Fibroblast of skin of right biceps (primary cell): ENCODE measurements at places on chromosomes 3 and 15.
A peak's percentile ranks its signal among the peaks of the same experiment; 100 is the strongest.

DNA sequence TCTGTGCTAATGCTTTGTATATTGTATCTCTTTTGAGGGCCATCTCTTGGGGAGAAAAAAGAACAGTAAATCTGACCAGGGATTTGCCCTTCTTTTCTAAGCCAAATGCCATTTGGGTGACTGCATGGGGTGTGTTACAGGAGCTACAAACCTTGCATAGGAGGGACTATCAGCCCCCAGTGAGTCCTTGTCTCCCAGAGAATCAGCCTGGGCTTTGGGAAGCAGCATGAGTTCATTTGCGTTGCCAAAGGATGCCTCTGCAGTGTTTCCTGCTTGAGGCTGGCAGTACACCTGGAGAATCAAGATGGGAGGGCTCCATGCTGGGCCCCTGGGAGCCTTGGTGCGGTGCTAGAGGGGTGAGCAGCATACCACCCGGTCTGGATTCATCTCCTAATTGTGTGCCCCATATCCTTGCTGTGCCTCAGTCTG is 49.6 kb upstream of the POLG start:
- no peak for DNase-seq

DNA sequence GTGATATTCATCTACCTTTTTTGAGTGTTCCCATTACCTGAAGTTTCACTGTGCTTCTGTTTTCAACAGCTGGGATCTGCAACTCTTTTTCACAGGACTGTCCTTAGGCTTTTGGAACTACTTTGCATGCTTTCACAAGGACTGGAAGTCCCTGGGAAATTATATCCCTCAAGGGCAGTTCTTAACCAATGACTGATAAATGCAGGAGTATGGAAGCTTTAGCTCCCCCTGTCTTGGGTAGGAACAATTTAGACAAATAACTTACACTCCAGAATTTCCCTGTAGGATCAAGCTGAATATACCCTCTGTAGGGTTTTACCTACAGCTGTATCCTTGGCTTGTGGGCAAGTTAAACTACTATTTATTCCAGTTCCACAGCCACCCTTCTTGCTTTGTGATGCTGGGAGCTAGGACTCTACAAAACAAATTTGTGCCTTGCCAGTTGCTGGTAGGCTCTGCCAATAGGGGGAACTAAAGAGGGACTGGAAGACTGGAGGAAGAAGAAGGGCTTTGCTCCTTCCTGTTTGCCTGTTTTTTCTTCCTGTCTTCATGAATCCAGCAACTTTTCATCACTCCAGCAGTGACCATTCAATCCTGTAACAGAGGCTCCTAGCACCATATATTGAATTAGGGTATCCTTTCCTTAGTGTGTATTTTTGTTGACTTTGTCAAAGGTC is 6.8 kb upstream of the ZNF280D start:
- DNase-seq, result no peak

DNA sequence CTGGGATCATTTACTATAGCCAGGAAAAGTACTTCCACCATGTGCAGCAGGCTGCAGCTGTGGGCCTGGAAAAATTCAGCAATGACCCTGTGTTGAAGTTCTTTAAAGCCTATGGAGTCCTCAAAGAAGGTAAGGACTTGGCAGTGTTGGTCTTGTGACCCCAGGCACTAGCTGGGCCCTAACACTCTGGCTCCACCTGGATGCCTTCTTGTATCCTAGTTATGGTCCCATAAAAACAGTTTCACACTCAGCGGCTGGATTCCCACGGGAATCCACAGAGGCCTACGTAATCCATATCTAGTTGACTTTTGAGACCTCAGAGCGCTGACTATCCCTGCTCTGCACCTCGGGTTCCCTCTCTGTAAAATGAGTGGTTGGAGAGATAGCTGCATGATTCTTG is 1.6 kb downstream of the TTC21A start:
- no peak for DNase-seq

- no peak for DNase-seq
These were observed 10.3 kb upstream of the LRRC34 start for GRCh38 chr3:169822983-169823382.

DNA sequence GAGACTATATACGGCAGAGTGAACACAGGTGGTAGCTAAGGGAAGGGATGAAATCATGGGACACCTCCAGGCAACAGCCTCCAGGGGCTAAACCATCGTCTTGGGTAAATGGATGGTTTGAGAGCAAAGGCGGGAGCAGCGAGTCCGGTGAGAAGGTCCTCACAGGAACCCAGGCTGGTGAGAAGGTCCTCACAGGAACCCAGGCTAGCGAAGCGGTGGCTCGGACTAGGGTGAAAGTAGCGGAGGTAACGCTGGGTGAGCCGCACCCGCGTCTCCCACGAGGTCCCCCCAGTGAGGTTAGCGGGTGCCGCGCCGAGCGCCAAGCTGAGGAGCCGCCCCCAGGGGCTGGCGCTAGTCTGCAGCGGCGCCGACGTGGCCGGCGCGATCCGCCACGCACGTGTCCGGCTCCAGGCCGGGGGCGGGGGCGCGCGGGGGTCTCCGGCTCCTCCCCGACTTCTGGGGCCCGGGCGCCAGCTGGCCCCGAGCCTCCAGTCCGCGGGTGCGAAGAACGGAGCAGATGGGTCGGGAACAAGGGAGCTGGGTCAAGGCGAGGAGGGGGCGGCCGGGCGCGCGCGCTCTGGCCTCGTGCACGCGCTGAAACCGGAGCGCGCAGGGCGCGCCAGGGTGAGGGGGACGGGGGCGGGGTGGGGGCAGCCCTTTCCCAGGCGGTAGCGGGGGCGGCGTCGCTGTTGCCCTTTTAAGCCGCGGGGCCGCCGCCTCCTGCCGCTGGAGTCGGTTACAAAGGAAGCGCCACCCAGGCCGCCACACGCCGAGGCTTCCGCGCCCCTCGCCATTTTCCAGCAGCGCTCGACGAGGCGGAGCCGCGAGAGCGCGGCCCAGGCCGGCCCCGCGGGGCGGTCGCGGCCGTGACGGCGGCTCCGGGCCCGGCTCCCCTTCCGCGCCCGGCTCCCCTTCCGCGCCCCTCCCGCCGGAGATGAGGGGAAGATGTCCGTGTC is at the start of gene UBE2Q2:
Gene UBE2Q2, plus strand, starts transcription at position 726 of the 956 bp plus-strand sequence. Its CDS starts 220 bp downstream, at position 946.
- DNase-seq, result peak; percentile 83

DNA sequence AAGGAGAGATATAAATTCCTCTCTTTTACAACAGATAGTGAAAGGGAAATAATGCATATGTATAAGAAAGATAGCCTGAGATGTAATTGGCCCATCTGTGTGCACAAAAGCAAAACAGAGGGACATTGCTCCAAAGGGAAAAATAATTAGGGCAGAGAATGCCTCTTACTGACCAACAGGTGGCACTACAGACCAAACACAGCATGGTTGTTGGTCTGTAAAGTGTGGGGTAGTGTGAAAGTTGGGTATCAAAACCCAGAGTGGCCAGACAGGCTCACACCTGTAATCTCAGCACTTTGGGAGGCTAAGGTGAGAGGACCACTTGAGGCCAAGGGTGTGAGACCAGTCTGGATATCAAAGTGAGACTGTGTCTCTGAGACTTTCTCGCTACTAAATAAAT is 4.5 kb upstream of the TLNRD1 start:
- DNase-seq, result no peak

GRCh38 chr3:179069762-179070390 is 1.7 kb downstream of the ZMAT3 start:
- DNase-seq, result no peak

- DNase-seq, result no peak
These were observed 46.7 kb downstream of the ANXA2 start for GRCh38 chr15:60351066-60351465.

GRCh38 chr15:54289590-54290136 is 311.4 kb downstream of the UNC13C start:
- no peak for DNase-seq

- no peak for DNase-seq
These were observed 83.4 kb downstream of the SLC9A9 start for GRCh38 chr3:143764840-143765239.

- DNase-seq, result no peak
These were observed 21.6 kb upstream of the VGLL4 start for GRCh38 chr3:11665331-11665730.

GRCh38 chr3:2765002-2765579 is 345.1 kb downstream of the IL5RA start:
- DNase-seq, result peak; percentile 1

DNA sequence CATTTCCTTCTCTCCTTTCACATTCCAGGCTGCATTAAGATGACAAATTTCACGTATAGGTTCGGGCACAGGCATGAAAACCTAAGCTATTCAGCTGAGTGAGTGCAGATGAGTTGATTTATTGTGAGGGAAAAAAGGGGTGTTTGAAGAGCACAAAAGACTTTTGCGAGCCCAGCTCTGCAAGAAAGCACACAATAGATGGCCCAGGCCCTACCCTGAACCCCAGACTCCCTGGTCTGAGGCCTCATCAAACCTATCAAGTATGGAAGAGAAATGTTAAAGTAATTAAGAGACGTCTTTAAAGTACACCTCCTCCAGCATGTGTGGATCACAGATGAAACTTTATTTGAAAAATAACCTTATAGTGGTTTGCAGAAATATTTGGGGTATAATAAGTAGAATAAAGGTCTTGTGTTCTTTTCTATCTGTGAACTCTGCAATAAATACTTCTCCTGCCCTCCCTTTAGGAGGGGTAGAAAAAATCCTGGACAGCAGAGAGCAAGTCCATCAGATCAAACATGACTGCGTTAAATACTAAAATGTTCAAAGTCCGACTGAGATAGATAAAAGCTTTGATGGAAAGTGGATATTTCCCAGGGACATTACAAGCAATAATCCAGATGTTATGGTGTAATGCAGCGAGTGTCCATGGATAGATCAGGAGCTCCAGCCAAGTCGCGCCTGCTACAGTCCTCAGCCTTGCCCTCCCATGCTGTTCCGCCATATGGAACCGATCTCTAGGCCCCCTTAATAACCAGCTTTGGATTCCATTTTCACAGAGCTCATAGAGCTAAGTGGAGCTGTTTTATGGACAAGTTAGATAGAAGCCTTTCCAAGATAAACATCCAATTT is 121.5 kb downstream of the MCTP2 start:
- DNase-seq, result peak; percentile 8

DNA sequence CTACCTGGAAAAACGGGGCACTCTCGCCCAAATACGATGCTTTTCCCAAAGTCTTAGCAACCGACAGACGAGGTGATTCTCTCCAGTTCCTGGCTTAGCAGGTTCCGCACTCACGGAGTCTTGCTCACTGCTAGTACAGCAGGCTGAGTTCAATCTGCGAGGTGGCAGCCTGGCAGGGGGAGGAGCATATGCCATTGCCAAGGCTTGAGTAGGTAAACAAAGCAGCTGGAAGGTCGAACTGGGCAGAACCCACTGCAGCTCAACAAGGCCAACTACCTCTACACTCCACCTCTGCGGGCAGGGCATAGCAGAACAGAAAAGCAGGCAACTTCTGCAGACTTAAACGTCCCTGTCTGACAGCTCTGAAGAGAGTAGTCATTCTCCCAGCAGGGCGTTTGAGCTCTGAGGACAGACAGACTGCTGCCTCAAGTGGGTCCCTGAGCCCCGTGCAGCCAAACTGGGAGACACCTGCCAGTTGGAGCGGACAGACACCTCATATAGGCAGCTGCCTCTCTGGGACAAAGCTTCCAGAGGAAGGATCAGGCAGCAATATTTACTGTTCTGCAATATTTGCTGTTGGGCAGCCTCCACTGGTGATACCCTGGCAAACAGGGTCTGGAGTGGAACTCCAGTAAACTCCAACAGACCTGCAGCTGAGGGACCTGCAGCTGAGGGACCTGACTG is 73.4 kb upstream of the CADM2 start:
- DNase-seq, result no peak

DNA sequence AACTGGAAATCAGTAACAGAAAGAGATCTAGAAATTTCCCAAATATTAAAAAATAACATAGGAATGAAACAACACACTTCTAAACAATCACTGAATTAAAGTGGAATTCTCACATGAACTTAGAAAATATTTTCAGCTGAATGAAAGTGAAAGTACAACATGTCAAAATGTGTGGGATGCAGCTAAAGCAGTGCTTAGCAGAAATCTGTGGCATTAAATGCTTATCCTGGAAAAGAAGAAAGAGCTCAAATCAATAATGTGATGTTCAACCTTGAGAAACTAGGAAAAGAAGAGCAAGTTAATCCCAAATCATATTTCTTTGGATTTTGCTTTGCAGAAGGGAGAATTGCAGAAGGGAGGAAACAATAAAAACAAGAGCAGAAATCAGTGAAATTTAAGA is 98.2 kb upstream of the NR2E3 start:
- DNase-seq, result no peak

DNA sequence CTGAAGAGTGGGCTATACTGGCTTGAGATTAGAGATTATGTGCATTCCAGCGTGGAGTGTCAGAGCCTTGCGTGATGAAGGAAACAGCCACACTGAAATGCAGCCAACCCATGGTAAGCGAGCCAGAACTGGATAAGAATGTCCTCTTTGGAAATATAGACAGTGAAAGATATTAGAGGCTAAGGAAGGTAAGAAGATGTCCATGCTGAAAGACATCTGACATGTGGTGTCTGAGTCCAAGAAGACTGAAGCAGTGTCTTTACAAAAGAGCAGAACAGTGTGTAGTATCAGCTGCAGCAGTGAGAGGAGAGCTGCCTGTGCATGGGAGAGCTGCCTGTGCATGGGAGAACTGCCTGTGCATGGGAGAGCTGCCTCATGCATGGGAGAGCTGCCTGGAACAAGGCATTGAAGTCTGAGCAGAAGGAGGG is 672.2 kb downstream of the DIPK2A start:
- DNase-seq, result peak; percentile 63

GRCh38 chr3:4985330-4986174 is 6.3 kb downstream of the BHLHE40 start:
- DNase-seq, result peak; percentile 68

- no peak for DNase-seq
These were observed 10.0 kb upstream of the ATP2B2 start for GRCh38 chr3:10515396-10515795.

DNA sequence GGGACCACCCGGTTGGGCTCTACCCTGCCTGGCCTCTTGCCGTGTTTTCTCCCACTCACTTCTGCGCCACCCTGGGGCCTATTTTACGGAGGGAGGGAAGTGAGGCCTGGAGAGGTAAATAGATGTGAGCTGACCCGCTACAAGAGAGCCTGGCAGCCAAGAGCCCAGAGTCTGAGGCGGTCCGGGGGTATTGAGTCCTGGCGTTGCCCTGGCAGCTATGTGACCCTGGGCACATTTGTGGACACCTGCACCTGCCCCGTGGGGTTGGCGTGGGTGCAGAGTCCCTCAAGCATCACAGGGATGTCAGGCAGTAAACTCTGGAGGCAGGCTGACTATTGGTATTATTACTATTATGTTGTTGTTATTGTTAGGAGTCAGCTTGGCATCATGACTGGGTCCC is 85.7 kb downstream of the FBLN2 start:
- no peak for DNase-seq

DNA sequence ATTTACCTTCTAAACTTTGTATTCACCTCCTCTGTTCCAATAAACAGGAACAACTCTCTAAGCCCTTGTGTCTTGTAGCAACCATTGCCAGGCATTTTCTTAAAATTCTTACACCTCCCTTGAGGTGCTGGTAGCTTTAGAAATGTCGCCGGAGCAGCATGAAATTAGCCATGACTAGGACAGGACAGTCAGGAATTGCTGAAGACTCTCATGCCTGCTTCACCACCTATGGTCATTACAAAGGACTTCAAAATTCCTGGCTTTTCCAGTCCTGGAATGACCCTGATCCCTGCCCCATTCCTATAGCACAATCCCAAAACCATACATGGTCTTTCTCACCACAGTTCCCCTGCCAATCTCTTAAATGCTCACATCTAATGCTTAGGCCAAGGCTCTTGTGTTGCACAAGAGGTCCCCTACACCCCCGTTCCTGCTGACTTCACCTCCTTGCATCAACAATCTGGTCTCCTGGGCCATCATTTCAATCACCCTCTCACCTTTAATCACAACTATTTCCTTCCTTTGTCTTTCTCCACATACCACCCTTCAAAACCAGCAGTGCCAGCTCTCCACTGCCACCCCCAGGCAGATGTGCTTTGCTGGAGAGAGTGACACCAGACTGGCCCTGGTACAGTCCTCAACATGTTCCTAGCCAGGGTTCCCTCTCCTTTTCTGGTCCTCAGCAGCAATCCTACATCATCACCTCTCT is 113.2 kb upstream of the TJP1 start:
- no peak for DNase-seq
